ENCODE measurements at places on chromosomes 11 and 22.

GRCh38 chr11:11563200-11563975, 58.4 kb downstream of the GALNT18 start:
- DNase-seq: no peak

DNA sequence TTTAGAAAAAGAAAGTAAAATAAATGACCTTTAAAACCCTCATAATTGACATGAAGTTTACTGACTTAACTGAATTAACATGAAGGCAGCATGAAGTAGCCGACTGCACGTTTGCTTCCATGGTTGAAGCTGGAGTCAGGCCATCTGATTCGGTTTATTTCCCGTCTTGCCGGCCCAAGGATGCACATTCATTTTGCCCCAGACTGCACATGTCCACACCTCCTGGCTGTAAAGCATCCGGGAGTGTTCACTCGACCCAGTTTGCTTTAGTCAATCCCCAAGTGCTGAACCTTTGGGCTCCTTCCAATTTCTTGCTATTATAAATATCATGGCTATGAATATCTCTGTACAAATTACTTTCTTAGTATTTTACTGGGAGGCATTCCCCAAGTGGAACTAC, 17.7 kb upstream of the TUB start:
- no peak for DNase-seq

DNA sequence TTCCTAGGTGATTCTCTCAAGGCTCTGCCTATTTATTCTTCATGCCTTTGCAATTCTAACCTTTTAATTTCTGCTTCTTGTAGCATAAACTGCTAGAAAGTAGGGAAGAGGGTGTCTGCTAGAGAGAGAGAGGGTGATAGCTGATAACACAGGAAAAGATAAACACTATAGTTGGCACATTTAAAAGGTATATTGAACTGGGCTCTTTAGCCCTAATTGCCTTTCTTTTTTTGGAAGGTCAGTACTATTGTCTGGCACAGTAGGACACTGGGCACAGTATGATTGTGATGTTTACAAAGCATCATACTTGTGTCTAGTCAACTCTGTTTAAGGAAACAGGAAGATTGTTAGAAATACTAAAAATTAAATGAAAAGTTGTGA, 33.3 kb downstream of the TEAD1 start:
- DNase-seq: no peak

DNA sequence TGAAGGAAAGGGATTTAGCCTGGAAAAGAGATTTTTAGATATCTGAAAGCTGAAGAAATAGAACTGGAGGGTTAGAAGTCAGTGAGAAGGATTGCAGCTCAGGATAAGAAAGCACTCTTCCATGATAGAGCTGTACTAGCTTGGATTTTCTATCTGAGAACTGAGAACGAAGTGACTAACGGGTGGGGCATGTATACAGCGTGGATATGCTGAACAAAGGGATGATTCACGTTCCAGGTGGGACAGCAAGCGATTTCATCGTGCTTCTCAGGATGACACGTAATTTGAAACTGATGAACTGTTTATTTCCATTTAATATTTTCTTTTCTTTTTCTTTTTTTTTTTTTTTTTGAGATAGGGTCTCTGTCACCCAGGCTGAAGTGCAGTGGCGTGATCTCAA, 53.0 kb downstream of the GRAMD1B start:
- peak; percentile 3 for DNase-seq

GRCh38 chr11:18696638-18697225, 1.8 kb upstream of the TMEM86A start:
- DNase-seq: peak; percentile 37

DNA sequence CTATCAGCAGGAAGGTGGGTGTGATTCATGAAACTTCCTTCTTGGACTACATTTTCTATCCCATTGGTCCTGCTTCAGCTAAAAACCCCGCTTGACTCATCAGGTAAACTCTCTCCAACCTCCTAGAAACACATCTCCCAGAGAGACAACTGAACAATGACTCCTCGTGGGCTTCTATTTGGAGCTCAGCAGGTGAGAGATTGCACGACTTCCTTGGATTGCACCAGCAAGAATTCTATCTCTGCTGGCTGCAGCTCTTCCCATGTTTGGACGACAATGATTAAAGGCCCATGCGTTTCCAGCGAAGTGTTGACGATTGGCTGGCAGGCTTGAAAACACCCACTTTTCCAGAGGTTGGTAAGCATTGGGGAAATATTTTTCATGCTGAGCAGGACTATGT, 216.1 kb upstream of the NTM start:
- DNase-seq: no peak

DNA sequence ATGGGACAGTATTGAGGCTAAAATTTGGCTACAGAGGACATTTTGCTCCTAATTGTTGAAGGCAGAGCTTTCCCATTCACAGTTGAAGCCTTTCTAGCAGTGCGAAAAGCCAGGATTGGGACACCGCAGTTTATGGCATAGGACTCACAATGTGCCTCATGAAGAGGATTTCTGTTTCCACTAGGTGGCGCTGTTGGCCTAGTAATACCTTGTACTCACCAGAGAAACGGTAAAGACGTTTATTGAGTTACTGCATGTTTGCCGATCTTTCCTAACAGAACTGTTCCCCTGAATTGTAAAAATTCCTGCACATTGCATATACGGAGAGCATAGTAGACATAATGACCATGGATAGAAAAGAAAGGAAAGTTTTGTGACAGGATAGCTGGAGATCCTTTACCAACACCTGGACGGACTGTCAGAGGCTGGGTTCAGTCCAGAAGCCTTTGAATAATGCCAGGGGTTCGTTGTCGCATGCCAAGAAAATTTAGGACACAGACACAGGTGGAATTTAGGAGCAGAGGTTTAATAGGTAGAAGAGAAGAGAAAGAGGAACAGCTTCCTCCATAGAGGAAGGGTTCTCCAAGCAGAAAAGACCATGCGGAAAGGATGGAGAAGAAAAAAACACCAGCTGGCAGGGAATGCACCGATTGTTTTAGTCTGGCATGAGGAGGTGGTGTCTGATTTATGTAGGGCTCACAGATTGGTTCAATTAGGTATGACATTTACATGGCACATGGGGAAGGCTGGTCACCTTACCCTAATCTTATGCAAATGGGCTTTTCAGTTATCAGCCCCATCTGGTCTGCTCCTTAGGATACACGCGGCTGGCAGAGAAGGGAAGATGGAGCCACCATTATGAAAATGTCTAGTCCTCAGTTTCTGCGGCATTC, 10.8 kb upstream of the OR51D1 start:
- DNase-seq: peak; percentile 81

- no peak for DNase-seq
Measured at GRCh38 chr22:36162127-36163034, 1.8 kb upstream of the APOL3 start.

GRCh38 chr11:88807349-88807748, 258.4 kb downstream of the GRM5 start:
- no peak for DNase-seq

DNA sequence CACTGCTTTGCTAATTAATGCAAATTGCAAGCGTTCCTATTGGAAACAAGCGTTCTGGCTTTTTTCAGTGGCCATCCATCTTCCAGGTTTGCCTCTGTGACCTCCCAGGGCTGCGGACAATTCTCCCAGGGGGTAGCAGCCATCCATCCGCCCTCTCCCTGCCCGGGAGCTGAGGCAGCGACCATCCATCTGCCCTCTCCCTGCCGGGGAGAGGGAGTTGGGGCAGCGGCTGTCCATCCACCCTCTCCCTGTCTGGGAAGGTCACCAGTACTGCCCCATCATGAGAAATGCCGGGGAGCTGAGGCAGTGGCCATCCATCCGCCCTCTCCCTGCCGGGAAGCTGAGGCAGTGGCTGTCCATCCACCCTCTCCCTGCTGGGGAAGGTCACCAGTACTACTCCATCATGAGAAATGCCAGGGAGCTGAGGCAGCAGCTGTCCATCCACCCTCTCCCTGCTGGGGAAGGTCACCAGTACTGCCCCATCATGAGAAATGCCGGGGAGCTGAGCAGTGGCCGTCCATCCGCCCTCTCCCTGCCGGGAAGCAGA, 394.7 kb downstream of the BRD1 start:
- DNase-seq: no peak

GRCh38 chr11:41404109-41404508, 55.3 kb downstream of the LRRC4C start:
- DNase-seq: no peak

DNA sequence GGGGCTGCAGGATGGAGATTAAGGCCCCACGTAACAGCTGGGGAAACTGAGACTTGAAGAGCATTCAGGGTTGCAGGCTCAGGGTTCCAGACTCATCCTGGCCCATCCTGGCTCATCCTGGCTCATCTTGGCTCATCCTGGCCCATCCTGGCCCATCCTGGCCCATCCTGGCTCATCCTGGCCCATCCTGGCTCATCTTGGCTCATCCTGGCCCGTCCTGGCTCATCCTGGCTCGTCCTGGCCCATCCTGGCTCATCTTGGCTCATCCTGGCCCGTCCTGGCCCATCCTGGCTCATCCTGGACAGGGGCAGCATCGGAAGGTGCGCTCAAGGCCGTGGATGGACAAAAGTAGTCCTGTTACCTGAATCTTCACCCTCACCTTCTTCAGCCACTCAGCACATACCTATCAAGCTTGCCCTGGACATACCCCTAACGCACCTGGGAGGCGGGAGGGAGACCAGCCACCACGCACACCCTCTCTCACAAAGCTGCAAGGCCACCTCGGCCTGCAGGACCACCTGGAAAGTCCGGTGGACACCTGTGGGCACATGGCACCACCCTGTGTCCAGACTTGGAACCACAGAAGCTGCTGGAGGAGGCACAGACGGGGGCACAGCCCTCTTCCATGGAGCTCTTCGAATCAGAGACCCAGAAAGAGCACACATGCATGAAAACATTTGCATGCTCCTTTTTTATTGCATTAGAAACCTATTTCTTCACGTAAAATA, 20.3 kb upstream of the NLRP6 start:
- no peak for DNase-seq

DNA sequence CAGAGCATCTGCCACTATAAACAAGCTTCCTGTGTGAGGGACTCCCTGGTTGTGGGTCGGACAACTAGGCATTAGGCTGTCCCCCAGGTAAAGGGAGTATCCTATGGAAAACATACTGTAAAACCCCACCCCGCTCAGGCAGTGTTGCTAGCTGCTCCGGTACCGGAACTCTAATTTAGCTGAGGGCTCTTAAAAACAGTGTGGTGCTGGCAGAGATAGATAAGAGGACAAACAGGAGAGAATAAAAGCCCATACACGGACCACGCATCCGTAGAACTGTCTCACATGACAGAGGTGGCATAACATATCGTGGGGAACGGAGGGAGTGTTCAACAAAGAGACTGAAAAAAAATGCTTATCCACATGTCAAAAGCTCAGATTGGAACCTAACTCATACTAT, 3.4 kb upstream of the MOGAT2 start:
- DNase-seq: no peak

DNA sequence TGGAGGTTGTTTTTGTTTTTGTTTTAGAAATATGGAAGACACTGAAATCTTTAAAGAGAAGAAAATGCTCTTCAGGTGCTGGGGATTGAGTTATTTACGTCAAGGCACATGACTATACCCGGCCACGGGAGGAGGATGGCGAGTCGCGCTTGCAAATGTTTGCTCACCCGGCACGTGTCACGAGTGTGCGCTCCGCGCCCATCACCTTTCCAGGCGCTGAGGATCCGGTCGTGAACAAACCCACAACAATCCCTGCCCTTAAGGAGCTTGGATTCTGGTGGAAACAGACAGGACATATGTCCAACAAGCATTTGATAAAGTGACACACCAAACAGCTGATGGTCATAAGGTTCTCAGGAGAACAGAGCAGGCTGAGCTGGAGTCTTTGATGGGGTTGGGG, 715.5 kb downstream of the BRD1 start:
- no peak for DNase-seq

GRCh38 chr11:118896472-118896913, 12.8 kb downstream of the CXCR5 start:
- no peak for DNase-seq

DNA sequence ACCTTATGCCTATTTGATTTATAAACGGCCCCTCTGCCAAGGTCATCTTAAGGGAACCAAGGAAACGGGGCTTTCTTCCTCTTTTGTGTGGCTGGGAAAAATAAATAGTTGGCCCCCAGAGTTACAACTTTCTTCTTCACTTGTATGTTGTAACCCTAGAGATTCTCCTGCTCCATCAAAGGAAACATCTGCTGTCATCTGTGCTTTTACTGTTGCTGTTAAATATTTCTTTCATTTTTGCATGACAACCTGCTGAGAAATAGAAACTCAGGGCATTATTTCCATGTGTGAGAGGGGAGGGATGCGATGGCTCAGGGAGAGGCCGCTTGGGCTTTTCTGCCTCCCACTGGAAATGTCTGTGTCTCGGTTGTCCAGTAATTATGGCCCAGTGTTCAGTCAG, 21.8 kb upstream of the CDC42EP2 start:
- DNase-seq: no peak

GRCh38 chr11:128687321-128687720, 6.6 kb upstream of the FLI1 start:
- DNase-seq: no peak

- no peak for DNase-seq
Measured at GRCh38 chr11:133904818-133905515, 51.8 kb downstream of the IGSF9B start.

- DNase-seq: no peak
Measured at GRCh38 chr11:259413-259812, 18.8 kb upstream of the NLRP6 start.

DNA sequence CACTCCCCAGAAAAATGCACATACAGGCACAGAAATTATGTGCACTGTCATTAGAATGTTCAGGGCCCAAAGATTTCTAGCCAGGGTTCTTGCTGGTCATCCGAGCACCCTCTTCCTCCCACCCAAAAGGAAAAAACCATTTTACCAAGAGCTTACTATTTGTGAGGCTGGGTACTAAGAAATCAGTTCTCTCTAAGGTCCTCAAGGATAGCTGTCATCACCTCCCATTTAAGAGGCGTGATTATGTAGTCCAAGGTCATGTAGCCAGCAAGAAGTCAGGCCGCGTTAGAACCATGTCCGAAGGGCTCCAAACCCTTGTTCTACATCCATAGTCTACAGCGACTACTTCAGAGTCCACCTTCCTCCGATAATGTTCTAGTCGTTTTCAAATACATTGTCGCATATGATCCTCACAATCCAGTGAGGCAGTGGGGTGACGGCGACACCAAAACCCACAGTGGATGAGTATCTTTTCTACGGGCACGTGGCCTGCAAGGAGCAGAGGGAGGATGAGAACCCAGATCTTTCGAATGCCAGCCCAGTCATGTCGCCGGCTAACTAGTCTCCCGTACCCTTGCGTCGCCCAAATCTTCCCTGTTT, 634 bp downstream of the TIMM8B start:
- peak; percentile 29 for DNase-seq

- DNase-seq: no peak
Measured at GRCh38 chr11:118868659-118869058, 15.0 kb upstream of the CXCR5 start.

GRCh38 chr22:17102297-17102667, 17.5 kb downstream of the IL17RA start:
- no peak for DNase-seq

GRCh38 chr11:15910761-15911160, 445.6 kb downstream of the SOX6 start:
- no peak for DNase-seq
